ENCODE measurements at places on chromosomes 6 and 20. TPM values are rescaled to one million over a fixed set of nuclear protein-coding genes. Genes with fewer than 3 reads are reported as not detected.

Gene E2F3
- 13.0 TPM for total RNA-seq

Gene GABBR1
- total RNA-seq: 12.5 TPM

Gene BPIFB2
- not detected for total RNA-seq

Gene GGTLC1
- total RNA-seq: not detected

Gene FARS2
- 23.2 TPM for total RNA-seq

Gene PPP1R14C
- not detected for total RNA-seq

Gene MRPS18B
- total RNA-seq: 81.2 TPM

Gene GNAS
- 345 TPM for total RNA-seq

Gene FAM162B
- total RNA-seq: 3.9 TPM

Gene SNAP91
- total RNA-seq: under 0.01 TPM

Gene SLC17A1
- not detected for total RNA-seq

Gene SIRPB2
- not detected for total RNA-seq

Gene CDH26
- 0.86 TPM for total RNA-seq

Gene PLN
- 5.2 TPM for total RNA-seq

Gene NR2E1
- total RNA-seq: not detected

Gene SMLR1
- total RNA-seq: not detected

Gene STMND1
- not detected for total RNA-seq

Gene APMAP
- total RNA-seq: 72.2 TPM

Gene OR12D3
- not detected for total RNA-seq

Gene PRSS16
- under 0.01 TPM for total RNA-seq

Gene PAX1
- total RNA-seq: not detected

Gene RNF144B
- 0.97 TPM for total RNA-seq

Gene FERMT1
- 4.3 TPM for total RNA-seq

Gene ISM1
- total RNA-seq: 0.64 TPM

Gene DEFB132
- not detected for total RNA-seq

Gene OR2B6
- not detected for total RNA-seq

Gene RAET1L
- not detected for total RNA-seq

Gene OTOR
- total RNA-seq: not detected

Gene SLPI
- total RNA-seq: not detected

Gene GPR63
- total RNA-seq: 0.32 TPM

Gene SLC12A5
- total RNA-seq: under 0.01 TPM

Gene HM13
- 91.1 TPM for total RNA-seq

Gene PAK5
- total RNA-seq: not detected

Gene TCP11
- 0.32 TPM for total RNA-seq

Gene HAO1
- total RNA-seq: not detected

Gene LY6G6D
- total RNA-seq: not detected

Gene MLN
- not detected for total RNA-seq

Gene SLC17A9
- total RNA-seq: 24.8 TPM

Gene CDK5RAP1
- 22.5 TPM for total RNA-seq

Gene RRAGD
- under 0.01 TPM for total RNA-seq

Gene SEL1L2
- total RNA-seq: not detected

Gene FAM83C
- total RNA-seq: not detected

Gene ACTR5
- 6.4 TPM for total RNA-seq

Gene C2
- 1.3 TPM for total RNA-seq

Gene CCN5
- 1.7 TPM for total RNA-seq

Gene RUNX2
- total RNA-seq: 9.7 TPM

Gene PDE10A
- total RNA-seq: 5.6 TPM

Gene SYCP2
- total RNA-seq: 3.0 TPM

Gene CCDC170
- total RNA-seq: 3.9 TPM

Gene GABRR1
- total RNA-seq: not detected

Gene RGS19
- 13.2 TPM for total RNA-seq

Gene CHRNA4
- not detected for total RNA-seq

Gene CLPSL1
- not detected for total RNA-seq
